Vagina (tissue), 2 donors: ENCODE measurements at places on chromosomes 4 and X.

- DNase-seq = no peak
These were observed 215.7 kb downstream of the STK32B start for GRCh38 chr4:5266991-5267390.

DNA sequence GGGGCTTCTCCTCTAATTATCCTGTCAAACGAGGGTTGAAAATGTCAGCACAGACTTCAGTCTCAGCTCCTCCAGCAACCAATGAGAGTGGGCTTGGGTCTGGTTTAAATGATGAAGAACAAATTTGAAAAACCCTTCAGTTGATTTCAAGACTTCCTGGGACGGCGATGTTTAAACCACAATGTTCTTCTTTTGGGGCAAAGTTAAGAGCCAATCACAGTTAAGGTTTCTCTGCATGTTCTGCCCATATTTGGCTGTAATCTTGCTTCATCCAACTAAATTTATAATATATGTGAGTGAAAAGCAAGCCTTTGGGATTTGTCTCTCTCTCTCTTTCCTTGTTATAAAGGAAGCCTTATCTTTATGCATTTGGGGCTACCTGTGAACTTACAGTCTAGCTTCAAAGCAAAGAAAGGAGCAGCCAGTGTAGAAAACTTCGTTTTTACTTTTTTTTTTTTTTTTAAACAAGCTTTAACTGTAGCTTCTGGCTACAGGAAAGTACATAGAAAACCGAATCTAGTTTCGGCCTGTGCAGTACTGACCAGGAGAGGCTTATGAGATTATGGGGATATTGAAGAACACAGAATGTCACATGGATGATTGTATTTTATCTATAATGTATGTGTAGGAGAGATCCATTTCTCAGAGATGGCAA is 46.8 kb upstream of the FAM9C start:
- DNase-seq = no peak

- no peak for DNase-seq
These were observed 59.9 kb downstream of the RTL9 start for GRCh38 chrX:110418316-110419235.

DNA sequence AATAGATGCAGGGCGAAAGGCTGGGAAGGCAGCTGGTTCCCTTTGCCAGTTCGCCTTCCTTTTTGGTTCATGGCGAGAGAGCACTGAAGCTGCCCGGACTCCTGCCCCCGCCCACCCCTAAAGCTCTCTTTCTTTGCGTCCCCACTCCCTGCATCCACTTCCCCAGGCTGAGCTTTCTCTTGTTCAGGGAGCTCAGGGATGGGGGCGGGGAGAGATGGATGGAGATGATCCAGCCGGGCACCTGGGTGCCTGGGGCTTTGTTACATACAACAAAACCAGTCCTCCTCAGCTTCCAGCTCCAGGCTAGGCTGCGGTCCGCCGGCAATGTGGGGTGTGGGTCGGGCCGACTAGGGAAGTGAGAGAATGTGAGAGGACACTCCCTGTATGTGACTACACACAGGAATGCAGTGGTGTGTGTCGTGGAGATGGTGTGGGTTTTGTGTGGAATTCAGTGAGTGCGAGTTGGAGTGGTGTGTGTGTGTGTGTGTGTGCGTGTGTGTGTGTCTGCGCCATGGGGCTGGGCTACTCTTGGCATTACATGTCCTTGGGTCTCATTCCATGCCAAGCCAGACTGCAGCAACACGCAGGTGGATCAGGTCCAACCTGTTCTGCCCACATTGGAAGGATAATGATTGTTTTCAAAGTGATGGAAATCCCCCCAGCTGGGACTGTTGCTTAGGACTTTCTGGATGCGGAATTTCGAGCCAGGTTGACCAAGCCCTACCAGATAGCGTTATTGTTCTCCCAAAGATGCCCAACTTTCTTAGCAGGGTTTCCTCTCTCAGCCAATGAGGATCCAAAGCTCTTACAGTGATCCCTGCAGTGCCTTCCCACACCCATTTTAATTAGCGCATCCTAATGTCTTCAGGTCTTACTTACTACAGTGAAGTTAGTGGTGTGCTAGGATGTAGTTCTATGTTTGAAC is 149.4 kb upstream of the CHRDL1 start:
- DNase-seq = no peak

DNA sequence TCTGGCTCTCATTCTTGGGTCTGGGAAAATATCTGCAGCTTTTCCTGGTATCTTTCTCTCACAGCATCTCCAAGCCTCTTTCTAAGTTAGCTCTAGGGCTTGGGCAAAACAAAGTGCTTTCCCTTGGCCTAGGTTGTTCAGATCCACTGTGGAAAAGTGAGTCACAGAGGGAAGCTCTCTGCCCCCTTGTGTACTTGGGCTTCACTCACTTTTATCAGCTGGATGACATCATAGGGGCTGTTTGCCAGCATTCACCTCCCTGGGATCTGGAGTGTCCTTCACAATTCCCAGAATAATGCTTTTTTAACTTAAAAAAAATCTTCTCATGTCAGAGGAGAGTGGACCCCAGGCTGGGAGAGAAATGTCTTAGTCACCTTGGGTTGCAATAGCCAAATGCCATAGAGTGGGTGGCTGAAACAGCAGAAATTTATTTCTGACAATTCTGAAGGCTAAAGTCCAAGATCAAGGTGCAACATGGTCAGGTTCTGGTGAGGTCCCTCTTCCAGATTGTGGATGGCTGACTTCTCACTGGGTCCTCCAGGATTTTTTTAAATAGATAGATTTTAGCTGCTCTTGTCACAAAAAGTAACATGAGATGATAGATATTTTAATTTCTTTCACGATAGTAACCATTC is 247.8 kb downstream of the SH2D1A start:
- no peak for DNase-seq

GRCh38 chr4:94570558-94570957 is 118.8 kb downstream of the PDLIM5 start:
- DNase-seq = no peak

DNA sequence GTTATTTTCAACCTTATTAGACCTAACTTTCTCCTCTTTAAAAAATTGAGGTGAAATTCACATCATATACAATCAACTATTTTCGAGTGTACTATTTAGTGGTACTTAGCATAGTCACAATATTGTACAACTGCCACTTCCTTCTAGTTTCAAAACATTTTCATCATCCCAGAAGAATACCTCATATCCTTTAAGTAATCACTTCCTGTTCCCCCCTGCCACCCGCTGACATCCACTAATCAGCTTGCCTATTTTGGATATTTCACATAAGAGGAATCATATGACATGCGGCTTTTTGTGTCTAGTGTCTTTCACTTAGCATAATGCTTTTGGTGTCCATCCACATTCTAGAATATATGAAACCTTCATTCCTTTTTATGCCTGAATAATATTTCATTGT is 10.0 kb upstream of the PPA2 start:
- DNase-seq = no peak

DNA sequence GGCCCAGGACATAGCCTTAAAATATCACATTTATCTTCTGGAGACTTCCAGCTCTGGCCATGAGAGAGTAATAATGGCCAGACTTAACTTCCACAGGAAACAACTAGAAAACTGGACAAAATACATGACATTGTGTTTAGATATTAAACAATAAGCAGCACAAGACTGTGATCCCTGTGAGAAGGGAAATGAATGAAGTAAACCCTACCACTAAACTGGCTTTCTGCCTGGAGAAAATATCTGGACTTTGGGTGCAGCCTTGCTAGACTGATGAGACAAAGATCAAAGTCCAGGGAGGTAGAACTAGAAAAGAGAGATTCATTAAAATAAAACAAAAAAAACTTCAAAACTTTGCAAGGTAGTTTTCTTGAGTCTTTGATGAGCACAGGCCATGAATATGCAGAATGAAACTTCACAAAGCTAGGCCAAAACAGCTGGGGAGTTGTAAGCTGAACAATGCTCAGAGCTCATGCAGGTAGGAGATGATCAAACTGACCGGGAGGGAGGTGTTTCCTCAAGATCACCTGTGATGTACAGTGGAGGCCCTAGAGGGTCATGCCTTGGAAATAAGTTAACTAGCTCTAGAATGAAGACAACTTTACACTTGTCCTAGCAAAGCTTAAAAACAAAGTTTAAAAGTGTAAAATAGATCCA is 147.0 kb upstream of the SH3RF1 start:
- DNase-seq = no peak

GRCh38 chr4:145557720-145558119 is 61.5 kb upstream of the MMAA start:
- no peak for DNase-seq

- DNase-seq = no peak
These were observed 323.1 kb downstream of the GBA3 start for GRCh38 chr4:23015821-23016220.

GRCh38 chrX:34656842-34657725 is at the start of gene TMEM47:
Gene TMEM47 (minus strand): TSS chrX:34657285. CDS start chrX:34657029, 256 bp downstream.
- no peak for DNase-seq

- DNase-seq = no peak
These were observed 38.0 kb upstream of the FAM9C start for GRCh38 chrX:13082206-13083065.
